ENCODE measurements at places on chromosomes 7 and 10.

DNA sequence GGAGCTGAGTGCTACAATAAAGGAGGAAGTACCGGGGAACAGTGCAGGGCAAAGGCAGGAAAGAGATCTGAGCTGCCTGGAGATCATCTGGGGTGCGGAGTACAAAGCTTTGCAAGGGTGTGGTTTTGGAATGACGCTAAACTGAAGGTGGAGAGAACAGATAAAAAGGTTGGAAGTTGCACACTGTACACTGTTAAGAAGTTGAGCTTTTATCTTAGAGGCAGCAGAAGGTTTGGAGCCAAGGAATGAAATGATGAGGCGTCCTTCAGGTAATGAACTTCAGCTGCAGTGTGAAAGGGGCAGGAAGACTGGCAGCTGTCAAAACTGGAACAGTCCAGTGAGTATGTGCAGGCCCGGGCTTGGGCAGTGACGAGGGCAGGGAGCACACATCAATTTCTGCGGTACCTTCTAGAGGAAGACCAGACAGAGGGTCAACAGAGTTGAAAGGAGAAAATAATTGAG is 7.2 kb upstream of the ANKRD61 start:
- peak; percentile 2 for DNase-seq

- peak; percentile 59 for DNase-seq
These were observed 4.6 kb downstream of the BRI3 start for GRCh38 chr7:98286093-98286539.

- no peak for DNase-seq
These were observed 28.9 kb upstream of the CUX1 start for GRCh38 chr7:101788517-101788916.

DNA sequence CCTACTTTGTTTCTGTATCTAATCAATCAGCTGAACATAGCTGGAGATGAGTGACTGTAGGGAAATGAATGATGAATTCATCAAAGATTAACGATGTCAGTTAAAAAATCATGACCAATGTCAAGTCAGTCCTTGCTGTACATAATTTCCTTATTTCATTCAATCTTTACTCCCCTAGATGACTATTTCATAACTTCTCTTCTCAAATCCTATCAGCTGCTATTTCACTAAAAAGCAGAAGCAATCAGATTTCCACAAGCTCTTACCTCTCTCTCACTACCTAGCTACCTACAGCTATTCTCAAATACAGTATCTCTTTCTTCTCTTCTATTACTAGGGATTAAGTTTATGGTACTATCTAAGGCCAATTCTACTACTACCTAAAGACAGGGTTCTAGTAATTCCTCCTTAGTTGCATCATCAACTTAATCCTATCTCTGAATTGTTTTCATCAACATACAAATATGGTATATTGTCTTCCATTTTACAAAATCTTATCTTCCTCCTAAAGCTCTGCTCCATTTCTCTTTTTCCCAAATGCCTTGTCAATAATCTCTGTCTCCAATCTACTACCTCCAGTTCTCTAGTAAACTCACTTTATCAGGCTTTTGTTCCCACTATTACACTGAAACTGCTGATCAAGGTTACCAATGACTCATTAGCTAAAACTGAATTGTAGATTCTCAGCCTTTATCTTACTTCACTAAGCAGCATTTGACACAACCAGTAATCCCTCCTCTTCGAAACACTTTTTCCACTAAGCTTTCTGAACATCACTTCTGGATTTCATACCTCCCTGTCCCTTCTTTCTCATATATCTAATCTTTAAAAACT is 28.4 kb downstream of the JMJD1C start:
- DNase-seq: no peak

- no peak for DNase-seq
These were observed 53.4 kb downstream of the TAS2R16 start for GRCh38 chr7:122942059-122942458.

DNA sequence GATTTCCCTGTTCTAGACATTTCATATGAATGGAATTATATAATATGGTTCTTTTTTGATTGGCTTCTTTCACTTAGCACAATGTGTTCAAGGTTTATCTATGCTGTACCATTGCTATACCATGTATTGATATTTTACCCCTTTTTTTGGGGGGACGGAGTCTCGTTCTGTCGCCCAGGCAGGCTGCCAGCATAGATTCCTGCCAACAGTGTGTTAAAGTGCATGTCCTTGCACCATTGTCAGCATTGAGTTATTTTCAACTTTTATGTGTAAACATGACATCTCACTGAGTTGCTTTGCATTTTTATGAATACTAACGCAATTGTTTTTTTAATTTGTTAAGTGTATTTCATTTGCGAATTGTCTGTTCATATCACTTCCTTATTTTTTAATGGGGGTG is 4.9 kb downstream of the ABCC2 start:
- no peak for DNase-seq

DNA sequence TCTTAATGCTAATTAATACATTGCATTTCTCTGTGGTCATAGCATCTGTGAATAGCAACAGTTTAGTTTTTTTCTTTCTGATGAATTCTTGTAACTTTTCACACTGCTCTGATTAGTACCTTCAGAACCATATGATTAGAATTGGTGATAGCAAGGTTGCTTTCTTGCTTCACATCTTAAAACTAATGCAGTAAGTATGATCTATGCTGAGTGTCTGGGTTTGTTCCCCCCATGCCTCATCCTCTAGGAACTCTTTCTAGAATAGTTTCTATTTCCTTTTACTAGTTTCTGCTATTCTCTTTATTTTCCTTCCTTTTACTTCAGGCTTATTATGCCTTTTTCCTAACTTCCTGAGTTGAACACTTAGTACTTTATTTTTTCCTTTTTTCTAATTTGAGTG is 32.4 kb downstream of the TES start:
- DNase-seq: no peak

- no peak for DNase-seq
These were observed 148.0 kb downstream of the ANKRD7 start for GRCh38 chr7:118372530-118372929.

Measured in kidney (tissue), 22 donors.